ENCODE measurements at places on chromosomes 2 and 18.

DNA sequence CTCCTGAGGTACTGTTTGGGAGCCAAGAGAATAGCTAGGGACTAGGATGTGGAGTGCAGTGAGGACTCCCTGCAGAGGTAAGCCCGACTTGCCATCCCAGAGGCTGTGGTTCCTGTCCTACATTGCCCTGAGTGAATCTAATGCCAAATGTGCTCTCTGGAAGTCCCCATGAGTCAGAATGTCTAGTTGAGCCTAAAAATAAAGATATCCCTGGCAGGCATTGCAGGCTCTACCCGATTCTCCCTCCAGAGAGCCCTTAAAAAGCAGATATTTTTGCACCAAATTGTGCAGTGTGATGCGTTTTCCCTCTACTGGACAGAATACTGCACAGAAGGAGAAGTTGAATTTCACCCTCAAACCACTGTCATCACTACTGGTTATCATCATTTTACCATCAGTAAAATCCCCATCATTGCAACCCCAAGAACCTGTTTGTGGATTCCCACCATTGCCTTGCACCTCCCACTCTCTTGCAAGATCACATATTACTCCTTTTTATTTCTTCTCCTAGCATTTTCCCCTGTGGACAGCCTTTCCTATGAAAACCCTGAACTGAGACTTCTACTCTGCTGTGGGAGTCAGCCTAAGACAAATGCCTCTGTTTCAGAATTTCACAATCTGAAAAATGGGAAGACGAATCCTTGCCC is 98.0 kb downstream of the MARCHF4 start:
- DNase-seq: no peak

DNA sequence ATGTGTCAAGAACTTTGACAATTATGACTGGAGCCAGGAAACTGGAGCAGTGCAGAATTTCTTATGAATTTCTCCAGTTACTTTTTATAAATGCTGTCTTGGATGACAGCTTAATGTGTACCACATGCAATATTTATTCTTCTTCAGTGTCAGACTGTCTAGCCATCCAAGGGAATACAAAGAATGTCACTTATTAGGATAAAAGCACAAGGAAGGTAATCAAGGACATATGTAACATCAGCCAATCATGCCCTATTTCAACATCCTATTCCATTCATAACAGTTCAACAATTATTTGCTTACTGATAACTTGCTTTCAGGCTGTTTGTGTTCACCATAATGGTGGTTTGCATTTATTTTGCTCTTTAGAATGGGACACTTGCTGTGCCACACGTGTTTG is 139.8 kb downstream of the OLA1 start:
- DNase-seq: no peak

GRCh38 chr2:231152800-231153557 is 28.1 kb upstream of the HTR2B start:
- no peak for DNase-seq

DNA sequence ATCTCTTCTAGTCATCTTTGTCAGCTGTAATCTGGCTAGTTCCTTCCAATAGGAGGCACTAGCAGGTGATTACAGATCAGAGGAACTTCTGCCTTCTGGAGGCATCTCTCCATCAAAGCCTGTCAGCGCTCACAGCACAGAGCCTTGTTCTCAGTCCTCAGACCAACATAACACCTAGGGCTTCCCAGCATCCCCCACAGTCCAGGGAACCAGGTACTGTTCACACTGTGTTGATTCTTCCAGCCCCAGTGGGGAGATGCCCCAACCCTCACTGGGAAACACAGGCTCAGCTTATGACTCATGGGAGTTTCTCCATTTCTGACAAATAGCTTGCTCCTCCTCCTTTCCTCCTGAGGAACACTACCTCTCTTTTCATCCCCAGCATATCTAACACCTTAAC is 601.7 kb downstream of the CBLN2 start:
- no peak for DNase-seq

- DNase-seq: no peak
These were observed 947.5 kb downstream of the CPS1 start for GRCh38 chr2:211503856-211504255.

DNA sequence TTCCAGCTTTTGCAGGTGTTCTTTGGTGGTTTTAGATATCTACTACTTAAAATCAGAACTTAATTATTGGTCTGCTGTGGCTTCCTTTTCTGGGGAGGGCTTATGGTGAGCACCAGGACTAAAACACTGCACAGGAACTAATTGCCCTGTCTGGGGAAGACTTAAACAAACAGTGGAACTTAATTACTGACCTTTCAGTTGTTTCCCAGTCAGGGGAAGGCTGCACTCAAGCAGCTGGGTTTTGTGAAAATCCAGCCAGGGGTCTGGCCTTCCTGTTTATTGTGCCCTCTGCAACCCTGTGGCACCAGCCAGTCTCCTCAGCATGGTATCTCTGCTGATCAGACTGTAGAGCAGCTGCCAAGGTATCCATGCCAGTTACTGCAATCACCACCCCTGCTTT is 398.2 kb downstream of the ADCYAP1 start:
- no peak for DNase-seq

All from stimulated activated CD8-positive, alpha-beta memory T cell treated with anti-CD3 and anti-CD28 coated beads, Interleukin-15, amount 100 ng/mL, for 24 hours (primary cell).